Camera-type eye (tissue), 1 donor: ENCODE measurements at places on chromosomes 4 and X. TPM values are rescaled to one million over a fixed set of nuclear protein-coding genes. Genes with fewer than 3 reads are reported as not detected.

Gene CTAG2
- total RNA-seq, result not detected

Gene HAND2
- total RNA-seq, result 0.33 TPM

Gene LRRC66
- 0.66 TPM for total RNA-seq

Gene GAGE12H
- total RNA-seq, result not detected

Gene WWC2
- 48.1 TPM for total RNA-seq

Gene TRPC3
- 5.3 TPM for total RNA-seq

Gene SLC25A4
- 36.1 TPM for total RNA-seq

Gene RHOXF2
- not detected for total RNA-seq

Gene GPR119
- total RNA-seq, result not detected

Gene CT45A5
- not detected for total RNA-seq

Gene HELT
- 1.0 TPM for total RNA-seq

Gene TCEAL6
- total RNA-seq, result 3.2 TPM

Gene FABP2
- total RNA-seq, result not detected

Gene OTC
- not detected for total RNA-seq

Gene ETDB
- not detected for total RNA-seq

Gene GPC3
- 64.9 TPM for total RNA-seq

Gene NPY5R
- 1.4 TPM for total RNA-seq

Gene ITIH6
- total RNA-seq, result 0.11 TPM

Gene RAB33A
- total RNA-seq, result 8.0 TPM
